ENCODE measurements at places on chromosomes 7 and 10.

DNA sequence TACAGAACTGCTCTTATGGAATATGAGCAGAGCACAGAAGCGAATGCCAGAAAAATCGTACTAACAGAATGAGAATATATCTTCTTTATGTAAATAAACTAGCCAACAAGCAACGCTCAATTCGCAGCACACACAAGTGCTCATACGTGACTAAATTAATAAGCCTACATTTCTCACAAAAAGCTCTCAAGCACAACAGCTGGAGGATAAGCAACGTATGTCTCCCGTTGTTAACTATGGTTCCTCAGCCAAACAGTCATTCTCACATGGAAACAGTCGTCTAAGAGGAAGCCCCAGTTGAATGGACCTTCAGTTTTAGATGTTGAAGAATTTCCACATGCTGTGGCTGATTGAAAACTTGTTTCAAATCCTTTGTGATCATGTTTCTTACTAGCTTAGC, 110.4 kb downstream of the PKD1L1 start:
- DNase-seq = no peak

DNA sequence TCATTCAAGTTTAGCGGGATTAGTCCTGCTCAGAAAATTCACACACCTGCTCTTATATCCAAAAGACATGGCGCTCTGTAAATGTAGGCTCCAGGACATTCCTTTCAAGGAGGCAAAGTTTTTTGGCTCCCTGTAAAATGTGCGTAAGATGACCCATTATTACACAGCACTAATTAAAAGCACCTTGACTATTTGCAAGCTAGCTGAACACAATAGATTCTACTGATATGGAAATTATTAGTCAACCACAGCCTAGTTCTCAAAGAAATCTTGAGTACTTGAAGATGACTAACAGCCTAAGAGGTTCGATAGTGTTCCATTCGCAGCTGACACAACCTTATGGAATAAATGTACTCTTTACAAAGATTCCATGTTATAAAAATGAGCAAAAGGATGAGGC, 175.2 kb downstream of the BMPER start:
- DNase-seq = no peak

- no peak for DNase-seq
Observed at GRCh38 chr7:106392590-106392989, 107.8 kb upstream of the NAMPT start.

DNA sequence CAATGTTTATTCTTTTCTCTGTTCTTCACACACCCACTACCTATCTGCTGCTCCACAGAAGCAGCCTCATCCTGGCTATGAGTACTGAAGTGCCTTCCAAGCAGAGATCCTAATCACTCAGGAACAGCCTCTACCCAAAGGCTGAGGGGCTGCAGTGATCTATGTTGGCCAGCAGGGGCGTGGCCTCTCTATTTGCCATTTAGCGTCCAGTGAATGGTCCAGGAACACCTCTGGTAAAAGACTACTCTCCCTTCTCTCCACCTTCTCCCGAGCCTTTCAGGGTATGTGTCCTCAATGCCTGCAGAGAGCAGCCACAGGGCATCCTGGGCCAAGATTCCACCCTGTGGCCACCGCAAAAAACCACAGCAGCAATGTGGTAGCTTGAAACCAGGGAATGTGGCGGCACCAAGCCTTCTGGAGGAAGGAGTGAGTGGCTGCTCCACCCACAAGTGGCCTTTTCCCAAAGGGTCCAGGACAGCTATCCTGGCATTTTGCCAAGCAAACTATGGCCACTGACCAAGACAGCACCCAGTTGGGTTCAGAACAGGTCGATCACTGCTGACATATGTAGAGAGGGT, 70.9 kb downstream of the SYPL1 start:
- no peak for DNase-seq

DNA sequence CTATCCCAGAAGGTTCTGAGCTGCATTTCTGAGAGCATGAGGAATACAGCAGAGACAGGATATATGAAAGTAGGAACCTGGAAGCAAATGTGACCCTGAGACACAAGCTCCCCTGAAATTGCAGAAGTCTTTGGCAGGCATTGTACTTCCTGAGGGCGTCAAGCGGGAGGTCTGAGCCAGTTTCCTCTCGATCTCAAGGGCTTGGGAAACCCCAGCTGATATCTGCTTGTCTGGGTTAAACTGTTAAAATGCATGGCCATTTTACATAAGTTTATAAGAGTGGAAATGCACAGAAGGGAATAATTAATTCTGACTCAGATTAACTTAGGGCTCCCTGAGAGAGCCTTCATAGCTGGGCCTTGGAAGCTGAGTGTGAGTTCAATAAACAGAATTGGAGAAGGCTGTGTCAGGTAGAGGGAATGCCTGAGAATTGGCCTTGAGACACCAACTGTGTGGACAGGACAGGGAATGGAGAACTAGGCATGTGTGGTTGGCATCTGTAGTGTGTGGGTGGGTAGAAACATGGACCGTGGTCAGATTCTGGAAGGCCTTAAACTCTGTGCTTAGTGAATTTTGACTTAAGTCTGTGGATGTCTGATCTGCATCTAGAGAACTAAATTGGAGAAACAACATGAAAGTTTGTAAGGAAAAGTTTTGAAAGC, 53.3 kb downstream of the WIPF3 start:
- no peak for DNase-seq

DNA sequence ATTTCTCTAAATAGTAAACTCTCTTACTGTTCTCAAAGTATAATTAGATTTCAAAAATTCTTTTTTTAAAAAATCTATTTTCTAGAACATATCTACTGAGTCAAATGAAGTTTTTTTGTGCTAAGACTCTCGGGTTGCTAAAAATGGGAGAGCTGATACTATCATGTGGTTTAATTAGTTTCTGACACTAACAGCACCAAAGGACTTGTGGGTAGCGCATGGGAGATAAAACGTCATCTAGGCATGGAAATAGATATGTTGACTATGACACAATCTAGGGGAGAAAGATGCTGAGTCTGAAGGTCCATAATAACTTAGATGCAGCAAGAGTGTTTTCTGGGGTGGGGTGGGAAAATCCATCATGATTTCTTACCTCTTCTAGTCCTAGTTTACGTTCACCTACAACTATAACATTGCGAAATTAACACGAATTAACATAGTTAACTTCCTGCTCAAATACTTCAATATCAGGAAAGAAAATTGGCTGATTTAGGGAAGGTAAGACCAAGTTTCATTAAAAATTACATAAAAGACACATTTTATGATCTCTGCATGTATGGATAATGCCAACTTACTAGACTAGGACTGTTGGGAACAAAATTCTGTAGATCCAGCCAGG, 14.3 kb upstream of the ARMC3 start:
- no peak for DNase-seq

- DNase-seq = no peak
Observed at GRCh38 chr7:144510621-144511020, 107.1 kb upstream of the NOBOX start.

GRCh38 chr10:13862546-13863233, 275.9 kb downstream of the PRPF18 start:
- DNase-seq = no peak

GRCh38 chr10:97572214-97572989, at the start of gene ANKRD2:
Gene ANKRD2, plus strand, starts transcription at chr10:97572779. Its CDS starts 10 bp downstream, at chr10:97572789.
- DNase-seq = peak; percentile 28

GRCh38 chr7:7251742-7252141, 69.4 kb downstream of the C1GALT1 start:
- no peak for DNase-seq

- DNase-seq = no peak
Observed at GRCh38 chr10:129056734-129057689, 410.0 kb upstream of the MGMT start.

DNA sequence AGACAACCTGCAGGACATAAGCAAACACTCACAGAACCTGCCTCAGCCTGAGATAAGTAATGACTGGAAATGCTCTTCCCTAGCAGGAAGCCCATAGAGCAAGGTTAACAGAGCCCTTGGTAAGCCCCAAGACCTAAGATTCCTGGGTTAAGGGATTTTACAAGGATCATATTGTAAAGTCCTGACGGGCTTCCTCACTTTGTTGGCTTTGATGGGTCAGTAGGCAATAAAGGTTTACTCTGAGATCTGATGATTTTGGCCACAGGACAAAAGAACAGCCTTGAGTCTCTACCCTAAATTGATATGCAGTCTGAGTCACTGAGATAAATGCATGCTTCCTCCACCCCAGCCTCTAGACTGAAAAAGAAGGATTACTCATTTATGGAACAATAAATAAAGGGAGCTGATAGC, 270.8 kb downstream of the HTR7 start:
- no peak for DNase-seq

- DNase-seq = no peak
Observed at GRCh38 chr10:26573674-26574073, 123.8 kb upstream of the PDSS1 start.

- no peak for DNase-seq
Observed at GRCh38 chr10:123622381-123622780, 43.8 kb upstream of the GPR26 start.

DNA sequence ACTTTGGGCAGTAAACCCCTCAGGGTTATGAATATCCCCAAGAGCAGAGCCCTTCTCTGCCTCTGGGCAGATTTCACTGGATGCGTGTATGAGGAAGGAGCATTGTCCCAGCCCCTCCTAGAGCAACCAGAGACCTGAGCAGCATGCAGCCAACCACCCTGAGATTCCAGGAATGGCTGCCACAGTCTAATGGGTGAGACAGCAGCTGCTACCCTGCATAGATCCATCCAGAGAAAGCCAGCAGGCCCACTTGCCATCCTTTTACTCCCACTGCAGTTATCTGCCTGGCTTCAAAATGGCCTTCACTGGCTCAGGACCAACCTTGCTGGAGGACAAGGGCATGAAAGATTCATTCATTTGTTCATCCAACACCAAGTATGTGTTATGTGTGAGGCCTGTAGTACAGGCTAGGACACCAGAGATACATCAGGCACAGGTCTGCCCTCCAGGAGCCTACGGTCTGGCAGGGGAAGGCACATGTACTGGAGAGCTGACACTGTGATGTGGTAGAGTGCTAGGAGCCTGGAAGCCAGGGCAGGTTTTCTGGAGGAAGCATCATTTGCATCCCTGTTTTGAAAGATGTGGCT, 26.2 kb upstream of the C10orf105 start:
- DNase-seq = no peak

DNA sequence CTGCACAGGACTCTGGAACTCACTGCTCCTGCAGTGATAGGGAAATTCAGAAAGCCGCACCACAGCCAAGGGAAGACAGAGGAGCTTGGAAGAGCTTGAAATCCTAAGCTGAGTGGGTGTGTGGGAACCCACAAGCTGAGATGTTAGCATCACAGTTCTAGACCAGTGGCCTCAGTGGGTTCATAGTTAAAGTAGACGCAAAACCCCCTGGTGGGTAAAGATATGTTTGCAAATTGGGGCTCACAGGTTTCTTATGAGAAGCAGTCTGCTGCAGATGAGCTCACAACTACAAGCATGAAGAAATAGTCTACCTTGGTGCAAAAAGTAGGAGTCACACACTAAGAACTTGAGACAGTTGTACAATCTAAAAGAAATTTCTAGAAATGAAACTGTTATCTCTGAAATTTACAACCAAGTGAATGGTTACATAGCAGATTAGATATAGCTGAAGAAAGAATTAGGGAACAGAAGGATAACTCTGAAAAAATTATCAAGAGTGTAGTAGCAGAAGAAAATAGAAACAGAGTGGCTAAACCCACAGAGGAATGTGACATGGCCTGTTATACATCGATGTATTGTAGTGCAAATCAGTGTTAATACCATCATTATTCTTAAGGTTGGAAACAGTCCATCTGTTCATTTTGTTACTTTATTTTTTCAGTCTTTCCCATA, 77.2 kb downstream of the DYNC2I1 start:
- no peak for DNase-seq

DNA sequence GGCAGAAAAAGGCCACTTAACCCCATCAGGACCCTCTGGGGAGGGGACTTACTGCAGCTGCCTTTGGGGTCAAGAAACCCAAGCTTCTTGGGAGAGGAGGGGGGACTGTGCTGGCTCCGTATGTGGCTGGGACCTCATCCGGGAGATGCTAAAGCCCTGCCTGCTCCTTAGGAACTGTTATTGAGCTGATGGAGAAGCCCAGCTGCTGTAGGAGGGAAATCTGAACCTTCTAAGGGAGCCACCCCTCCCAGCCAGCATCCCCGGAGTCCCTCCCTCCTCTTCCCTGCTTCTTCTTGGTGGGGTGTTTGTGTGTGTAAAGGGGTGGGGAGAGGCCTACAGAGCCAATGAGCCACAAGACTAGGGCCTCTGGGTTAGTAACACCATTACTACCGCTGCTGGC, 8.2 kb downstream of the KCNIP2 start:
- DNase-seq = no peak

DNA sequence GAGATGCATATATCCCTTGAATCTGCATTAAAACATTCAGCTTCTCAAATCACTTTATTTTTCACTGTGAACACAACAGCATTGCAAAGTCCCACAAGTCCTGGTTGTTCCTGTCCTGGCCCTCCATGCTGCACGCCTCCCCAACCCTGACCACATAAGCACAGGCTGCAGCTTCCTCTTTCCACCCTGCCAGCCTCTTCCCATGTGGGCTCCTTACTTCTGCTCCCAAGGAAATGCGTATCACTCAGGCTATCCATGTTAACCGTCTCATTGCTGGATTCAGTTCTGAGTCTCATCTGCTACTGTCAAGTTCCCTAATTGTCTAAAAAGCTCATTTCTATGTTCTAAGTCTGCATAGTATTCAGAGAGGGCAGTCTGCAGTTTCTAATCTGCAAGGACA, 89.7 kb upstream of the ZPBP start:
- DNase-seq = no peak

DNA sequence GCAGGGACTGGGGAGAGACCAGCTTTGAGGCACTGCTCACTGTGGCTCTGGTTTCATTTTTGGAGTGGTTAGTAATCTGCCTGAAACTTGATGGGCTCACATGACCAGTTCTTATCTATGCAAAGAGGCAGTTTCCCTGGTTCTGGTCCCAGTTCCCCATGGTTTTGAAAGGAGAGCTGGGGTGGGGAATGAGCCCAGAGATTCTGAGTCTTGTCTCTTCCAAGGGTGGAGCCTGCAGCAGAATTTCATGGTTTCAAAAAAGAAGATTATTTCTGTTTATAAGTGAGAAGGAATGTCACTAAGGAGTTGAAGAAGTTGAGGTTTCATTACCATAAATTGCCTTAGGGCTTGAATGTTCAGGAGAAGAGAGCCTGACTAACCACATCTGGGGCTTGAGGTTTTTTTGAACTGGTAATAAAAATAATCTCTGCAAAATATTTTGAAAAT, 190.2 kb upstream of the HABP2 start:
- no peak for DNase-seq

DNA sequence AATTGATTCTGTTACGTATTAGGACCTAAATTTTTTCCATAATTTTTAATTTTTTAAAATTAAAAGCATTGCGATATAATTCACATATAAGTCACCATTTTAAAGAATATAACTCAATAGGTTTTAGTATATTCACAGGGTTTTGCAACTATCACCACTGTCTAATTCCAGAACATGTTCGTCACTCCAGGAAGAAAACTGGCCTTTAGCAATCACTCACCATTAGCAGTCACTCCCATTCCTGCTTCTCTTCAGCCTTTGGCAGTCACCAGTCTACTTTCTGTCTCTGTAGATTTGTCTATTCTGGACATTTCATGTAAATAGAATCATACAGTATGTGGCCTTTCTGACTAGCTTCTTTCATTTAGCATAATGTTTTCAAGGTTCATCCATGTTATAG, 176.5 kb downstream of the EXOC4 start:
- no peak for DNase-seq

- no peak for DNase-seq
Observed at GRCh38 chr10:102414749-102415148, 3.8 kb downstream of the PSD start.
